ENCODE measurements at places on chromosomes 16 and 17.

DNA sequence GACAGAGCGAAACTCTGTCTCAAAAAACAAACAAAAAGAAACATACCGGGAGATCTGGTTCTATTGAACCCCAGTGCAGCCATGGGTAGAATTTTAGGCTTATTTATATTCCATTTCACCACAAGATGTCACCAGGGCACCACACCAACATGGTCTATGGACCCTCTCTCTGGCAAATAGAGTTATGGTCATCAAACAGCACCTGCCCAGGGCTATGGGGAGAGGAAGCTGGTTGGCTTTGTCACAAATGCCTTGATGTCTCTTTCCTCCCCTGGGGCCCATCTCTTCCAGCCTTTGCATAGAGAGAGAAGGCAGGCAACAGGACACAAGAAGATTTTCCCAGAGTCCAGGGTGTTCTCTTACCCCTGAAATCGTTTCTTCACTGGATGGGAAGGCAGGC lies 128.4 kb downstream of the WWOX start:
- peak; percentile 12 for DNase-seq

- DNase-seq: no peak
Observed at GRCh38 chr17:65259696-65260485, 122.7 kb downstream of the RGS9 start.

- DNase-seq: no peak
Observed at GRCh38 chr16:59469266-59469665, 735.1 kb upstream of the GOT2 start.

DNA sequence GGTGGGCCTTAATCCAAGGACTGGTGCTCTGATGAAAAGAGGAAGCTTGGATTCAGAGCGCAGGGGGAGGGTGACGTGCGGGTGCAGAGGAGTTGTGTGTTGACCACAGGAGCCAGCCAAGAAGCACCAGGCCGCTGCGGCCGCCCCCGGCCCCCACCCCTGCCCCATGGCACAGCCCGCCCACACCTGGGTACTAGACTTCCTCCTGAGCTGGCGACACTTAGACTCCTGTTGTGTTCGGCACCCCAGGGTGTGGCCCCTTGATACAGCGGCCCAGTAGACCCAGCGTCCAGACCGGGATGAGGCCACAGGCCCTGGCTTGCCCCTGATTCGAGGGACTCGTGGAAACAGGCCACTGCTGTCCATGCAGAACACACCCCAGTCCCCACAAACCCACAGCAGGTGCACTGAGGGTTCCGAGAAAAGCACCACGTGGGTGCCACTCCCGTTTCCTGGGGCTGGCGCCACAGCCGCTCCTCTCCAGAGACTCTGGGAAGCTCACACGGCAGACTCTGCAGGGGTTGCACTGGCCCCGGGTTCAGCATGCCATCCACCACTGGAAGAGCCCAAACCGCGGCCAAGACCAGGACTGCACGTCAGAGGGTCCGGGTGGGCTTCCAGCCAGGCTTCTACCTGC lies 5.7 kb upstream of the SNAI3 start:
- no peak for DNase-seq

- no peak for DNase-seq
Observed at GRCh38 chr16:351804-352520, 561 bp downstream of the AXIN1 start.

GRCh38 chr16:29862383-29862883 lies 593 bp downstream of the CDIPT start:
- DNase-seq: no peak

- no peak for DNase-seq
Observed at GRCh38 chr16:50505714-50506542, 42.3 kb upstream of the NKD1 start.

DNA sequence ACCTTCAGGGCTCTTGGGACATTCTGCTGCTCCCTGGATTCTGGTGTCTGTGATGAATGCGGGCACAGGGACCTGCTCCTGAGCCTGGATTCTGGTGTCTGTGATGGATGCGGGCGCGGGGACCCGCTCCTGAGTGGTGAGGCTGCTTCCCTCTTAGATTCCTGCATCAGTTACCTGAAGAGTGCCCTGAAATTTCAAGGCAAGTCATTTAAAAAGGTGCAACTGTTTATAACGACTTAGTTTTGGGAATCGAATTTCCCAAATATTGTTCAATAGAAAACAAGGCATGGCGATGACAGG lies 7.0 kb downstream of the TMEM204 start:
- no peak for DNase-seq

GRCh38 chr17:66527335-66527734 lies 224.9 kb downstream of the PRKCA start:
- DNase-seq: no peak

- no peak for DNase-seq
Observed at GRCh38 chr17:4796552-4796920, 572 bp downstream of the PSMB6 start.

DNA sequence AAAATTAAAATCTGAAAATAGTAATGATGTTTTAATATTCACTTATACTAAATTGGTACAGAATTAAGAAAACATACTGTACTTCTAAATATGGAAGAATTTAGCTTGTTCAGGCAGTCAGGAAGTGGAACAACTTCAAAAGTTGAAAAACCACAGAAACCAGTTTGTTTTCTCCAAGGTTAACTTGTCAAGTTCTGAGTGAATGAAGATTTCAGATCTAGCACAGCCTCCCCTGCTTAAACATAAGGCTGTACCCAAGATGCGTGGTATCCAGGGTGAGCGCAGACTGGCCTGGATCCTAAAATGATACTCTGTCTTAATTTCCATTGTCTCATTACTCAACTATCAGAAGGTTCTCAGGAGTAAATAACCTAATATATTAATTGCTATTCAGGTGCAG lies 730.7 kb upstream of the KIF2B start:
- DNase-seq: no peak

- DNase-seq: no peak
Observed at GRCh38 chr17:37283414-37283961, 92.3 kb upstream of the C17orf78 start.

DNA sequence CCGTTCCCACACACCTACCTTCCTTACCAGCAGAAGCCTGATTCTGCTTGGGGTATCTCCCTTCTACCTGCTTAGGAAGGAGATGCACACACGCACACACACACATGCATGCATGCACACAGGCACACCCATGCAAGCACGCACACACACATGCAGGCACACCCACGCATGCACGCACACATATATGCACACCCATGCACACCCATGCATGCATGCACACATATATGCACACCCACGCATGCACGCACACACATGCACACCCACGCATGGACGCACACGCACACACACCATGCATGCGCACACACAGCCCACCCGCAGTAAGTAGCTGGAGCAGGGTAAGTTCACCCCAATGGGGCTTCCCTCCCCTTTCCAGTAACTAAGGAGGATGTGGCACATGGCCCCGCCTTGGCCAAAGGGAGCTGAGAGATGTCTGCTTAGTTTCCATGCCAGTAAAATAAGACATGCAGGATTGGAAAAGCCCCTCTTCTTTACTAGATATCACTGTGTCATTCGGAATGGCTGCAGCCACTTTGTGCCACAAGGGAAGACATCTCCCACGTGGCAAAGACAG lies 33.7 kb downstream of the ADCY9 start:
- DNase-seq: no peak

- no peak for DNase-seq
Observed at GRCh38 chr16:12699161-12699560, 104.5 kb downstream of the CPPED1 start.

- no peak for DNase-seq
Observed at GRCh38 chr17:27157297-27157696, 136.6 kb upstream of the WSB1 start.

GRCh38 chr17:64216000-64216337 lies 47.1 kb downstream of the TEX2 start:
- DNase-seq: no peak

GRCh38 chr16:55418586-55418985 lies 60.4 kb upstream of the MMP2 start:
- no peak for DNase-seq

GRCh38 chr16:85431431-85432124 lies 181.5 kb upstream of the GSE1 start:
- DNase-seq: no peak

DNA sequence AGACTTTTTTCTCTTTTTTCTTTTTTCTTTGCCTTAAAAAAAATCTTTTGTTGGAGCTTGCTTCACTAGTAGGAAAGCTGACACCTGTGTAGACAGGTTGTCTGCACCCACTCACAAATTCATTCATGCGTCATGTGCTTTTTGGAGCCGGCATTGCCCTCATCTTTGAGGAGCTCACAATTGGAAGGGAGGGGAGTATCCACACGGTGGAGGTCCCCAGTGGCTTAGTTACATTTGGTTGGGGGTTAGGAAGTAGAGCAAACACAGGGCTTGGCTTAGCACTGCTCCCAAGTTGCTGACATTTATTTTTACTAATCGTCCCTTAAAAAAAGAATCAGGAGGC lies 18.7 kb upstream of the MEIOB start:
- peak; percentile 43 for DNase-seq

GRCh38 chr17:5299383-5299782 lies 17.3 kb downstream of the RABEP1 start:
- no peak for DNase-seq

DNA sequence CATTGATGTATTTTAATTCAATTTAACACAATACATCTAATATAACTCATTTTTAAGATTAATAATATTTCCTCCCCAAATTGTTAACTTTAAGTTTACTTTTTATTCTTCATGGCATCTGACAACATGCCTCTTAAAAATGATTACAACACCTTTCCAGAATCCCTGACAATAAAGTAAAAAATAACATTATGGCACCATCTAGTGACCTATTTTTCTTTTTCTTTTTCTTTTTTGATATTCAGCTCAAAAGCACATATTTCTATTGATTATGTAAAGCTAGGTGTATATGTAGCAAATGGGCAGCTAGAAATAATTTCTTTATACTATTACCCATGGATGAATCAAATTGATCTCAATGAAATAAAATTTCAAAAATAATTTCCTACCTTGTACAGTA lies 834.3 kb upstream of the CDH8 start:
- DNase-seq: no peak

DNA sequence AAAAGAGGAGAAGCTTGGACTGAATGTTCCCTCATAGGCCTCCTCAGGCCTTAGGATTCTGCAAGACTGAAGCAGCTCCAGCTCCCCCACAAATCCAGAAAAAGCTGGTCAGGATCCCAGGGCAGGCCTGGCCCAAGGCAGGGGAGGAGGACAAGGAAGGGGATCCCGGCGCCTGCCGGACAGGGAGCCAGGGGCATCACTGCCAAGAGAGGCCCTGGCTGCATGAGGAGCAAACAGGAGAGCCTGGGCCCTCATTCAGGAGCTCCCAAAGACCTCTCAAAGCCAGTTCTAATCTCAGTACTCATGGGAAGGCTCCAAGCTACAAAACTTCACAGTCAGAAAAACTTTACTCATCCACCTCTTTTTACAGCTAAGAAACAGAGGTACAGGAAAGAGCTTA lies 67.3 kb downstream of the ZNF423 start:
- no peak for DNase-seq

- DNase-seq: no peak
Observed at GRCh38 chr17:30415491-30415890, 36.8 kb downstream of the CPD start.

DNA sequence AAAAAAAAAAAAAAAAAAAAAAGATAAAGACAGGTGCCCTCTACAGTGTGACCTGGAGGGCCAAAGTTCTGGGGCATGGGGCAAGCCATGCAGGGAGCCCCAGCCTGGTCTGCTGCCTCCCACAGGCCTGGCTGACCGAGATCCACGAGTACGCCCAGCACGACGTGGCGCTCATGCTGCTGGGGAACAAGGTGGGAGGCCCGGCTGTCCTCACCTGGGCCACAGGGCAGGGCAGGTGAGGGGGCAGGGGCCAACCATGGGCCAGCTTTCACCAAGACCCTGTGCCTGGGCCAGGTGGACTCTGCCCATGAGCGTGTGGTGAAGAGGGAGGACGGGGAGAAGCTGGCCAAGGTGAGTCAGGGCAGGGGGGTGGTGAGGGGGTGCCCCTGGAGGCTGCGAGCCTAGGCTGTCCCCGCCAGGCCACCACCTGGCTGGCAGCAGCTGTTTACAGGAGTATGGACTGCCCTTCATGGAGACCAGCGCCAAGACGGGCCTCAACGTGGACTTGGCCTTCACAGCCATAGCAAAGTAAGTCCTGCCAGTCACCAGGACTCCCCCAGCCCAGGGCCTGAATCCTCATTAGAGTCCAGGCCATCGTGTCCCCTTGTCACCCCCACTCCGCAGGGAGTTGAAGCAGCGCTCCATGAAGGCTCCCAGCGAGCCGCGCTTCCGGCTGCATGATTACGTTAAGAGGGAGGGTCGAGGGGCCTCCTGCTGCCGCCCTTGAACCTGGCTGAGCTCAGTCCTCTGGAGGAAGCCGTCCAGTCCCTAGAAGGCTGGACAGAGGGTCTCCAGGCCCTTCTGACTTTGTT lies 2.7 kb upstream of the TRAF7 start:
- DNase-seq: no peak

- no peak for DNase-seq
Observed at GRCh38 chr17:50475362-50475761, 3.3 kb upstream of the RSAD1 start.
